Stimulated activated CD4-positive, alpha-beta T cell treated with anti-CD3 and anti-CD28 coated beads, Interleukin-4, amount 100 ng/mL, for 4 hours (primary cell): ENCODE measurements at places on chromosomes 4 and X.

DNA sequence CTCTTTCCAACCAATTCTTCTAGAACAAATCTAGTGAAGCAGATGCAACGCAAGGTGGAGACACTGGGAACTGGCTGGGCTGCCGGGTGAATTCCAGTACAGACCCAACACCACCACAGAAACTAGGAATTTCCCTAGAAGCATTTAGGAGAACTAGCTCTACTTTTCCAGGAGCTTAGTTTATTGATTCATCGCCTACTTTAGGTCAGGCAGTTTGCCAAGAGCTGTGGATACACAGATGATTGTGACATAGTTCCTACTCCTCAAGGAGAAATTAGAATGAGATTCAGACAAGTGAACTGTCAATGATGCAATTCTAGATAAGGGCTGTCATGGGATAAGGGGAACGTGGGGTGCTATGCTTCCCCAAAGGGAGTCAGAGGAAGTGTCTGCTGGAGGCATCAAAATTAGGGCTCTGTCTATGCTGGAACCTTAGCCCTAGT is 350.0 kb downstream of the CAMK2D start:
- no peak for DNase-seq

DNA sequence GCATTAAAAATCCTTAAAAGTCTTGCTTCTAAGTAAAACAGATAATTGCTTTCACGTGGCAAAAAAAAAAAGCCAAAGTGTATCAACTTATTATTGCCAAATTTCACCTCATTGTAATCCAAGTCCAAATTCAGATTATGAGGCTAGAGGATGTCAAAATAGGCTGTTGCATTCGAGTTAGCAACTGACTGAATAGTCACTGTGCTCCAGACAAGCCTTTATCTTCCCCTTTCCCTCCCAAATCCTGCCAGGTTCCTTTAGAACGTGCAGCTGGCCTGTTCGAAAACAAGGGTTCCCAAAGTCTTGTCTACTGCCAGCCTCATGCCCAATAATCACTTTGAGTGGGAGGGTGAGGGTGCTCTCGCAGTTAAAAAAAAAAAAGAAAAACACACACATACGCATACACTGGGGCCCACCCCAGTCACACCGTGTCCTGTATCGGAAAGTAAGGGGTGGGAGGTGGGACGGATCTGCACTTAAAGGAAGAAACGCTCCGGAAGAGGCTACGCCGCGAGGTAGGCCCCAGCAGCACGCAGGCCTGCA is 603 bp downstream of the MAD2L1 start:
- no peak for DNase-seq

DNA sequence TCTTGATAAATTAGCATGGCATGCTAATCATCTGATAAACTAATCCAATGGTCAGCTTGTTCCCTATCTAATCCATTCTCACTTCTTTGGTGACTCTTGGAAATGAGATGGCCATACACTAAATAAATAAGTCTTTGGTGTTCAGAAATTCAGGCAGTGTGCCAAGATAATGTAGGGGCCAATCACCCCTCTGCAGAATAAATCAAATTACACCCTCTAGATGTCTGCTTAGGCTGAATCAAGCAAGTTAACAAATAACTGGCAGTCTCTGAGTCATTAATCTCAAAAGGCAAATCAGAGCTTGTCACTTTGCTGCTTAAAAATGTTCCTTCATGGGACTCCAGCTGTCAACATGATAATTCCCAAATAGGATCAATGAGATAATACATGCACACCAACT is 97.4 kb downstream of the NLGN4X start:
- DNase-seq = no peak

GRCh38 chrX:98263135-98263534 is 1379.4 kb downstream of the RPA4 start:
- no peak for DNase-seq

DNA sequence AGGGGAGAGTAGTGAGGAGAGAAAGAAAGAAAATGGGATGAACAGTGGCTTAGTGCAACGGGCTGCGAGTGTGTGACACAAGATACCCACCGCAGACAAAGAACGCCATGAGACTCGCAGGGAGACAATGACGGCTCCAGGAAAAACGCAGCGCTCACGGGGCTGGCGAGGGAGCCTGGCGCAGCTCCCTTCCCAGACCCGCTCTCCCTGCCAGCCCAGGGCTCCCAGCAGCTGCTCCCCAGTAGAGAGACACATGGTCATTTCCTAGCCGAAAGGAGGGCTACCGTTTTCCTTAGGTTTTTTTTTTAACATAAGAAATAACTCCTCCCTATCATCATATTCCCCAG is 149.5 kb downstream of the MAML3 start:
- DNase-seq = no peak

- no peak for DNase-seq
Measured at GRCh38 chr4:116839826-116840225, 245.6 kb downstream of the TRAM1L1 start.

DNA sequence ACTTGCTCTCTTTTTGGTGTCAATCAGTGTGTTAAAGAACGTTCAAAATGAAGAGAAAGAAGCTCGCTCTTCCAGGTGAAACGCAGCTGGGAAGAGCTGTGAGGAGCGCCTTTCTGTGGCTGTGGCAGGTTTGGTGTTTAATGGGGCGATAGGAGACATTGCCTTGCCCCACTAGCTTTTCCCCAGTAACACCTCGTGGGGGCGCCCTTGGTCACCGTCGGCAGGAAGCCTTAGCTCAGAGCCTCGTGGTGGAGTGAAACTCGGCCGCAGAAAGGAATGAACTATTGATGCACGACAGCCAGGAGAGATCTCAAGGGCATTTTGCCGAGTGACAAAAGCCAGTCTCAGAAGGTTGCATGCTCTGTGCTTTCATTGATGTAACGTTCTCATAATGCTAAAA is 65.1 kb downstream of the GPR143 start:
- DNase-seq = no peak

GRCh38 chrX:40514376-40514775 is 66.4 kb upstream of the ATP6AP2 start:
- no peak for DNase-seq

GRCh38 chr4:182932651-182933050 is 15.5 kb upstream of the DCTD start:
- DNase-seq = no peak

DNA sequence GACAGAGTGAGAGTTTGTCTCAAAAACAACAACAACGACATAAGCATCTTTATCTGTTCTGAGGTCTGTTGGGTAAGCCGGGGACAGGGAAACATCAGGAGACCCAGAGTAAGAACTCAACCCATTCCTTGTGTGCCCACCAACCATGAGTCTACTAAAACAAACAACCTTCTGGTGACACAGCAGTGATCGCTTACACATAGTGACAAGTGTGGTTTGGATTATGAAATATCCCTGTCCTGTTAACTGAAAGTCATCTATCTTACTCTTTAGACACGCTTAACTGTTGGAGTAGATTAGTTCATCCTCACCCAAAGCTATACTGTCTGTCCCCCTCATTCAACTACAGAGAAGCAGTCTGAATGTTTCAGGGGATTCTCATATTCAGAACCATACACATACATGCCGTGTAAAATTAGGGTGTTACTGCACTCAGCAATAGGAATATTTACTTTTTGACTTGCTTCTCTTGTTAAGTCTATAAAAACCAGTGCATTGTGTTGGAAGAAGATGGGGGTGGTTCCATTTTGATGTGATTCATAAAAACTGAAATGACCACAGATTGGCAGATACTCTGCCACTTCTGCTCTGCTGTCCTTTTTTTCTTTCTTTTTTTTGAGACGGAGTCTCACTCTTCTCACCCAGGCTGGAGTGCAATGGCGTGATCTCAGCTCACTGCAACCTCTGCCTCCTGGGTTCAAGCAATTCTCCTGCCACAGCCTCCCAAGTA is 27.4 kb downstream of the PHKA2 start:
- DNase-seq = no peak
